ENCODE measurements at places on chromosomes 4 and X.

DNA sequence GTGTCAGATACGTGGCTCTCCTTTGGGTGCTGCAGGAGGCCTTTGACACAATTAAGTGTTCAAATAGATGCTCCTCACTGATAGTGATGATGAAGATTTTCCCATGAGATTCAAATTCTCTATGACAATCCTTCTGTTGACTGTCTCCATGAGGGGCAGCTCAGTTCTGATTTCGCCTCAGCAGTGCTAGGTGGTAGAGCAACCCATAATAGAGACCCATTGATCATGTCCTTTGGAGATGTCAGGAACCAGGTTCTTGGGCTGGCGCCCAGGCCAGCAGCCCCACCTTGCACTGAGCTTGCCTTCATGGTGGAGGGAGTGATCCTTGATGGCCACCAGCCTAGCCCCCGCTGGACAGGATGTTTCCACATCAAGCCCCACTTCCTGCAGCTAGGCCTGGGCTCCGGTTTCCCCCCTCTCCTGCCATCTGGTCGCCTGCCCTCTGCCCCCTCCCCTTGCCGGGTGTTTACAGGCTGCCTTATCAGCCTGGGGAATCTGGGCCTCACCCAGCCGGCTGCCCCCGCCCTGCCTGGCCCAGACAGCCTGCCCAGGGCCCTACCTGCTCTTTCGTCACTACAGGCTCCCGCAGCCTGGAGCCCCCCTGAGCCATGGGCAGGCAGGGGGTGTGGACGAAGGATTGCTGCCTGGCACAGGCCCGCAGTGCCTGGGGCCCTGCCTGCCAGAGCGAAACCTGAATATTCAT is 12.6 kb downstream of the ELF4 start:
- no peak for DNase-seq

- no peak for DNase-seq
Observed at GRCh38 chr4:117968606-117969005, 65.7 kb upstream of the NDST3 start.

DNA sequence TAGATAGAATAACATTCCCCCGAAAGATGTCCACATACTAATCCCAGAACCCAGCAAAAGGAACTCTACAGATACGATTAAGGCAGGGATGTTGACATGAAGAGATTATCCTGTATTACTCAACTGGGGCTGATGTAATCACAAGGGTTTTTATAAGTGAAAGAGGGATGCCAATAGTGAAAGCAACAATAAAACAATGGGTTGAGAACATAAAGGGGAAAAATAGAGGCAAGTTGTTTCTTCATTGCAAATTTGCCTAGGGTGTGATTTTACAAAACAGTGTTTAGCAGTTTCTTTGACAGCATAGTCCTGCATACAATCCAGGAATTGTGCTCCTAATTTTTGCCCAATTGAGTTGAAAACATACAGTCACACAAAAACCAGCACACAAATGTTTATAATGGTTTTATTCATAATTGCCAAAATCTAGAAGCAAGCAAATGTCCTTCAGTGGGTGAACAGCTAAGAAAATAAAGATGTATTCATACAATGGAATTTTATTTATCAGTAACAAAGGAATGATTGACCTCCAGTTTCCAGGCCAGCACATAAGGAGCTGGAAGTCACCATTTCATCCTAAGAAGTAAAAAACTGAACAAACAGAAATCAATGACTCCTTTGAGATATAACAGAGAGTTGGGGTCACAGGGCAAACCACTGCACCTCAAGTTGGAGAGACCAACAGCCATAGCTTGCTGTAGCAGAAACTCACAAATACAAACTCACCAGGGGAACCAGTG is 107.2 kb downstream of the CENPC start:
- DNase-seq: peak; percentile 59

DNA sequence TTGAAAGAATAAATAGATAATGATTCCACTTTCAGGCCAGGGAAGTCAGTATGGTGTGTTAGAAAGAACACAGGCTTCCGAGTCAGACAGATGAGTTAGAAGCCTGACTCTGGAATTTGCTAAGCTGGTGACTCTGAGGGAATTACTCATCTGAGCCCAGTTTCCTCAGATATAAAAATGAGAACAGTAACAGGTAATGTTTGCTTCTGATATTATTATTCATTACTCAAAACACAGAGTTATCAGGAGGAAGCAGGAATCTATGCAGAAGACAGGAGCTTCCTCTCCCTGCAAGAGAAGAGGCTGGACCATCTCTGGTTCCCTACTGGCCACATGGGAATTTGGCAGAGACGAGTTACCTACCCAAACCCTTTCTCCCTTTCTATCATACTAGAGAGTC is 163.1 kb downstream of the EVC2 start:
- no peak for DNase-seq

- no peak for DNase-seq
Observed at GRCh38 chr4:98969878-98970785, 25.4 kb upstream of the METAP1 start.

GRCh38 chrX:101397779-101398178 is 7.0 kb downstream of the RPL36A start:
- DNase-seq: no peak

DNA sequence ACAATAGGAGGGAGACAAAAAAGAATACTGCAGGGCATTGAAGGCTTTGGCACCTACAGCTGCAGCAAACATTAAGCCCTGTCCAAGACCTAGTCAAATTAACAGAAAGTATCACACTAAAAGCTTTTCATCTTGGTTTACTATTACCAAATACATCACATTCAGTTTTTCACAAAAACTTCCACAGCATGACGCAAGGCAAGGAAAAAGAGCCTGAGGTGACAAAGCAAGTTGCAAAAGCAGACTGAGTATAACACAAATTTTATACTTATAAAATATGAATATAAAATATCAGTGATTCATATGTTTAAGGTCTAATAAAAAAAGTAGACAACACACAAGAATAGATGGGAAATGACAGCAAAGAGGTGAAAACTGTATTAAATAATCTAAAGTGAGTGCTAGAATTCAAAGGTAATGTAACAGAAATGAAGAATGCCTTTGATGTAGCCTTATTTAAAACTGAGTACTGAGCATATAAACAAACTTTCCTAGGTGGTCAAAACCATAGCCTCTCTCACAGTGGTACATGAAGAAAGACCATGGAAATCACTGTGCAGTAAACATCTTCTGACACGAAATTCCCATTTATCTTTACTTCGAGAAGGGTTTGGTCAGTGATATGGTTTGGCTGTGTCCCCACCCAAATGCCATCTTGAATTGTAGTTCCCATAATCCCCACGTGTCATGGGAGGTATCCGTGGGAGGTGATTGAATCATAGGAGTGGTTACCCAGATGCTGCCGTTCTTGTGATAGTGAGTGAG is 27.7 kb upstream of the MAGEA11 start:
- DNase-seq: no peak

GRCh38 chrX:30982467-30982866 is 89.4 kb downstream of the FTHL17 start:
- no peak for DNase-seq

DNA sequence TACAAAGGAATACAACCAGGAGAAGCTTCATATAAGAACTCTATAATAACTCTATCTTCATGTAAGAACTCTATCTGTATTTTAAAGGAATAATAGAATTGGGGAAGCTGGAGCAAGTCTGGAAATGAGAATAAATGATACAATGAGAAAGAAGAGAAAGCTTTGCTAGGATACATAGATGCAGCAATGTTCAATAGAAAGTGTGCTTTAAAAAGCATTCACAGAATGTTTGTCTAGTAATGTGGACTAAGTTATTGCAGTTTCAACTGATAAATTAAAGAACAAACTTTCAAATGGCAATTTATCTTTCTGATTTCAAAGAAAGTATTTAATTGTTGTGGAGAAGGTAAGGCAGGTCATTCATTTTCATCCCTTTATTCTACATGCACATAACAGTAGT is 104.9 kb downstream of the TTC29 start:
- no peak for DNase-seq

DNA sequence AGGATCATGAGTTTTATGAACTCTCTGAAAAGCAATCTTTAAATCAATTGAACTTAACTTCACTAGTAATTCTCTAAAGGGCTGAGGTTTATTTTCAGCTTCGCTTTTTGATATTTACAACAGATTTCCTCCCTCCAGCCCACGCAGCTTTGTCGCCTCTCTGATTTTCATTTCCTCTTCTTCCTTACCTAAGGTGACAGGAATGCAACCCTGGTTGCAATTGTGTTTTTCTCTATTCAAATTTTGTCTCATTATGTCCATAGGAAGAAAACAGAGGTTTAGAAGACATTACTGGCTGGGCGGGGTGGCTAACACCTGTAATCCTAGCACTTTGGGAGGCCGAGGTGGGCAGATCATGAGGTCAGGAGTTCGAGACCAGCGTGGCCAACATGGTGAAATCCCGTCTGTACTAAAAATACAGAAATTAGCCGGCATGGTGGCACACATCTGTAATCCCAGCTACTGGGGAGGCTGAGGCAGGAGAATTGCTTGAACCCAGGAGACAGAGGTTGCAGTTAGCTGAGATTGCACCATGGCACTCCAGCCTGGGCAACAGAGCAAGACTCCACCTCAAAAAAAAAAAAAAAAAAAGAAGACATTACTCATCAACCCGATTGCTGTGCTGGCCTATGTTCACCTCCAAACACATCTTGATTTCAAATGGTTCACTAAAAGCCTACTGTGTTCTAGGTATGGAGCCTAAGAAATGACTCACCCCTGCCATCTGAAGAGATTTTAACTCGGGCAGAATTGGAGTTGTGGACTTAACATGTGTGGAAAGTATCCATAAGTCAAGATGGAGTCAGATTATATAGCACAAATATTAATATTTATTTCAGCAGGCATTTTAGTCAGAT is 36.8 kb downstream of the VSIG4 start:
- no peak for DNase-seq

GRCh38 chr4:24588216-24588954 is 4.0 kb upstream of the DHX15 start:
- DNase-seq: no peak

- DNase-seq: no peak
Observed at GRCh38 chr4:108980455-108981239, 217.8 kb upstream of the ETNPPL start.

DNA sequence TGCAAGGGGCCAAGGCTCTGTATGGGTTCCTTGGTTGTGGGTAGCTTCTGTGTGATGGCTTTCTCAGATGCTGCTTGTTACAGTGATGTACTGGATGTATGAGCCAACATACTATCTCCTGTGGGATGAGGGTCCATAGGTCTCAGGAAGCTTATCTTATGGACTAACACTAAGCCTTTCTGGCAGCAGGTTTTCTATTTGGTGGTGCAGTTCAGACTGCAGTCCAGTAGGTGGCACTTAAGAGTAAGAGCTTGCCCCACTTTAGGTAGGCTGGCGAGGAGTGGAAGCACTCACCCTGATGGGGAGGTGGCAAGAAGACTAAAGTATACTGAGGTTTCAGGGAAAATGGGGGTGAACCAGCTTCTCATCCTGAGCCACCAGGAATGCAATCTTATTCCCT is 306.7 kb upstream of the MAOA start:
- peak; percentile 9 for DNase-seq

- no peak for DNase-seq
Observed at GRCh38 chrX:23637187-23637586, 30.1 kb upstream of the PRDX4 start.

DNA sequence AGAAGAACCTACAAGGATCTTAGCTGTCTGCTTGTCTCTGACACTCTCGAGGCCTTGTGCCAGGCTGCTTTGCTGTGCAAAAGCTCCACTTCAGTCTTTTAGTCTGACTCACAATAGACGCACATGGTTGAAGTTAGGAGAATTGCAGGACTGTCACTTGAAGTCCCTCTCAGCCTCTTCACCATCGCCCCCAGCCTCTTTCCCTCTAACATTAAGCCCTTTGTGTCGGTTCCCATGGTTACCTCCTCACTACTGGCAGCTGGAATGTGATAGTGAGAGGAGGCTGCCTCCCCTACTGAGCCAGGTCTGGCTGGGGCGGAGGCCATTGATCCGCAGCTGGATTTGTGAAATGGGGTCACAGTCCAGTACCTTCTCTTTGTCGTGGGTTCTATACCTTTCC is 201.8 kb downstream of the SOWAHB start:
- DNase-seq: peak; percentile 74

DNA sequence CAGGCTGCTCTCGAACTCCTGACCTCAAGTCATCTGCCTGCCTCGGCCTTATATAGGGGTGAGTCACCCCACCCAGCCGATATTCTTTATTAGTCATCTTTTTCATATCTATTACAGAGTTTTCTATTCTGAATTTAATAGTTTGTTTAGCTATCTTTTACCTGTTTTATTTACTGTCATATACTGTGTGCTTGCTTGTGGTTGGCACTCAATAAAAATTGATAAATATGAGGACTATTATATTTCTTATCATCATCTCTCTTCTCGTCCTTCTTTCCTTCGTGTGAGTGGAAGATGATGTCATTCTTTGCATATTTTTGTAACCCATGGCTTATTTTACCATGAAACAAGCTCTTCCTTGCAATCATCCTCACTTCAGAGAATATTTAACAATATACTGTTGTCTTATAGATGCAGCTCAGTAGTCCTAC is 265.5 kb downstream of the ARHGAP24 start:
- peak; percentile 60 for DNase-seq

- peak; percentile 75 for DNase-seq
Observed at GRCh38 chr4:23770011-23770410, 119.8 kb downstream of the PPARGC1A start.

- no peak for DNase-seq
Observed at GRCh38 chr4:89351201-89351600, 43.6 kb upstream of the GPRIN3 start.

GRCh38 chr4:628821-629635 is 3.7 kb downstream of the PDE6B start:
- DNase-seq: no peak

- no peak for DNase-seq
Observed at GRCh38 chr4:158588777-158589176, 67.1 kb downstream of the RXFP1 start.

DNA sequence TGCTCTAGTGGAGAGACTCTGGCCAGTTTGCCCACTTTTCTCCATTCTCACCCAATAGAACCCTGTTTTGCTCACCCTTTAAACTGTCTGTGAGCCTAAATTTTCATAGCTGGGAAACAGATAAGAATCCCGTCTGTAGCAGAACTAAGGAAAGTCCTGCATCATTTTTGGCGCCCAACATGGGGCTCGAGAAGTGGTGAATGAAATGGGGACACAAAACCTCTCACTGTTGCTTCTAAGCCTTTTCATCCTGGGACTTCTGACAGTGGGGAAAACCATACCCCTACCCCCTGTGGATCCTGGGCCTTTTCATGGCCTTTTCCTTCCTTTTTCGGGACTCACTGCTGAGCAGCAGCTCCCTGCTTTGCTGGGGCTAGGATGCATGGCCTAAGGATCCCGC is 189.9 kb downstream of the INPP4B start:
- DNase-seq: peak; percentile 33

DNA sequence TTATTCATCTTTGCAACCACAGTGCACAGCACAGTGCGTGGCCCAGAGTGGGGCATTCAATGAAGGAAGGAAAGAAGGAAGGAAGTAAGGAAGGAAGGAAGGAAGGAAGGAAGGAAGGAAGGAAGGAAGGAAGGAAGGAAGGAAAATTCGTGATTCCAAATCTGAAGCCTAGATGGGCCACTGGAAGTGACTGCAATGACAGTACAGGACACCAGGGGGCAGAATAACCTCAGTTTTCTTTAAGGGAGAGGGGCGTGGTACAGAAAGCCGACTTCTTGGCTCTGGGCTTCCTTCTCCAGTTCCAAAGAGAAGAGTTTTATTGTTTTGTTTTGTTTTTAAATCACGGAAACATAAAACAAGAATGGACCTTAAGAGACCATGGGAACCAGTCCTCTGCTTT is 47.8 kb downstream of the APLN start:
- DNase-seq: peak; percentile 39
